ENCODE measurements at places on chromosomes 7 and 10.
A peak's percentile ranks its signal among the peaks of the same experiment; 100 is the strongest.

- DNase-seq, result no peak
Measured at GRCh38 chr7:90320418-90320800, 695 bp downstream of the FAM237B start.

- DNase-seq, result peak; percentile 84
Measured at GRCh38 chr7:150876817-150877526, 24.7 kb downstream of the AOC1 start.

- DNase-seq, result no peak
Measured at GRCh38 chr10:110141871-110142635, 65.4 kb upstream of the MXI1 start.

DNA sequence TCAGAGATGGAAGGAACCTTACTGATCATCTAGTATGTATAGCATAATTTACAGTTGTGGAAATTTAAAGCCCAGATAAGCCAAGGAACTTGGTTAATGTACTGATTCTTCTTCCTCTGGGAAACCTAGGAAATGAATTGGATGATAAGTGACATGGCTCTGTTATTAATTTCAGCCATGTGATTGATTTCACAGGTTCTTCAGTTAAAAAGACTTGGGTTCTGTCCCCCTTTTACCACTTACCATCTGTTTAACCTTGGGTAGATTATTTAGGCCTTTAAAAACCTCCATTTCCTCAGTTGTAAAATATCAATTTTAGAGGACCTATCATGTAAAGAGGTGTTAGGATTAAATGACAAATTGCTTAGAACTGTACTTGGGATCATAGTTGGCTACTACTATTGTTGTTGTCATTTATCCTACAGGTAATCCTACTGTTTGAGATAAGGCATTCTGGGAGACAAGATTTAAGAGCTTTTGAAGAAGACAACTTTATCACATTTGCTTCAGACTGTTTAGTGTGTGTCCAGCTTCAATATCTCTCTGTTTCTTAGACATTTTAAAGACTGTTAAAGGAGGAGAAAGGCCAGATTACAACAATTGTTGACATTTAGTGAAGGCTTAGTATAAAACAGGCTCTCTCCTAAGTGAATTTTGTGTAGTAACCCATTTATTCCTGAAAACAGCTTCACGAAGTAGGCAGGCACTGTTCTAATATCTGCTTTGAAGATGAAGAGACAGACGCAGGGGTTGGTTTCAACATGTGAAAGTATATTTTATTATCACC, 997.1 kb upstream of the C7orf33 start:
- no peak for DNase-seq

- DNase-seq, result no peak
Measured at GRCh38 chr7:68269405-68269804, 1272.8 kb downstream of the TYW1 start.

DNA sequence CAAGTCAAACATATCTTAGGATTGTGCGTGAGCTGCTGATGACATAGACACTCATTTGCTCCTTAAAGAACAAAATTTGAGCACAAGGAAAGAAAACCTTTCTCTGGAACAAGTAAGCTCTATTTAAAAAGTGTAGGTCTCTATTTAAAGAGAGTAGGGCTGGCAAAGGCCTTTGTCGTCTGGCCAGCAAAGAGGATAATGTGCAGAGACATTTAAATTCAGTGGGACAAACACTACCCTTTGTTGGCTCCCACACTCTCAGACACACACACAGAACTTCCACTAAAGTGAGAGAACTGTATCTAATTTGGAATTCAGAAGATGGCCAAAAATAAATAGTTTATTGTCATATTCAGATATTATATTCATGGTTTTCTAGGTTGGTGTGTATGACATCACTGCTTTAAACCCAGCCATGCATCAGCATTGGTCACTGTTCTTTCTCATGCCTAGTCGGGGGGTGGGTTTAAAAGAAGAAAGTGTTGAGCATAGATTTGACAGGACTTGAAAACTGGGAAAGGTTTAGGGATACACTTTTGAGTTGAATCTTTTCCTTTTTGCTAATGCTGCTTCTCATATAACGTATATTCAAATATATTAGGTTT, 49.5 kb upstream of the HDAC9 start:
- DNase-seq, result no peak

- DNase-seq, result no peak
Measured at GRCh38 chr10:44457259-44457658, 72.4 kb upstream of the CXCL12 start.

- peak; percentile 57 for DNase-seq
Measured at GRCh38 chr7:39826166-39826565, 123.9 kb upstream of the CDK13 start.

DNA sequence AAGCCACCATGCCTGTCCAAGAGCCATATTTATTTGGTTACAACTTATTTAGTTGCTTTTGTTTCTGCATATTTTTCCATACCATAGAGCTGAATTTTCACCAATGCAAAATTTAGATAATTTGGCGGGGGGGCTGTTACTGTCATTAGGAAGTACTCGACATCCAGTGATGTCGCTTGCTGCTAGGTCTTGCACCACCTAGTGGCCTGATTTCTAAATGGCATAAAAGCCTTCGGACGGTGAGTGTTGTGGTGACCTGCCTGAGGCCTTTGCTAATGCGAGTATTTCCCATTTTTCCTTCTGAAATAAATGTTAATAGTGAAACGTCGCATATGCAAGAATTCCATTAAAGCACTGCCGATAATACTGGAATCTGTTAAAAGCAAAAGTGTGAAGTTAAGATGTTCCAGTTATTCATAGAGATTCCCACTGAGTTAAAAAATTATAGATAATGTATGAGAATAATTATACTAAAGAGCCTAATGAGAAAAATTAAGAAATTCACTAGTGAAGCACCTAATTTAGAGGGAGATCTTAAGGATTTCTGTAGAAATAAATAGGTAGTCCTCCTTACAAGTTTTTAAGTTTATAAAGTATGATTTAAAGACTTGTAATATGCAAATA, 86.1 kb upstream of the DNAJB6 start:
- DNase-seq, result peak; percentile 65

GRCh38 chr10:123991611-123992570, 100.3 kb upstream of the CPXM2 start:
- DNase-seq, result no peak

DNA sequence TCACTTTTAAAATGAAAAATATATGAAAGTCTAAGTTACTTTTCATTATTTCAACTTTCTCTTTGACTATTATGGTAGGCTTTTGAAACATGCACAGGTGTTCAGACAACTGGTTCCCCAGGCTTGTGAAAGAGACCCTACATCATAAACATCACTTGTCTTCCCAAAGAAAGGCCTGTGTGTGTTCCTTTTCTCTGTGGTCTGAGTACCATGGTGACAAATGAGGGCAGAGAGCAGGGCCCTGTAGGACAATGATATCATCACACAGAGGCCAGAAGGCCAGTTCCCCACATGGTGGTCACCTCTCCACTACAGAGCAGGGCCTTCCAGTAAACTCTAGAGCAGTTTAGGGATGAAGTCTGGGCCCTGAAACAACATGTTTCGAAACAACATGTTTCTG, 288.8 kb downstream of the USP6NL start:
- DNase-seq, result no peak

- DNase-seq, result no peak
Measured at GRCh38 chr10:15420858-15421257, 49.8 kb upstream of the FAM171A1 start.

GRCh38 chr10:2908851-2909630, 158.3 kb upstream of the PFKP start:
- no peak for DNase-seq

DNA sequence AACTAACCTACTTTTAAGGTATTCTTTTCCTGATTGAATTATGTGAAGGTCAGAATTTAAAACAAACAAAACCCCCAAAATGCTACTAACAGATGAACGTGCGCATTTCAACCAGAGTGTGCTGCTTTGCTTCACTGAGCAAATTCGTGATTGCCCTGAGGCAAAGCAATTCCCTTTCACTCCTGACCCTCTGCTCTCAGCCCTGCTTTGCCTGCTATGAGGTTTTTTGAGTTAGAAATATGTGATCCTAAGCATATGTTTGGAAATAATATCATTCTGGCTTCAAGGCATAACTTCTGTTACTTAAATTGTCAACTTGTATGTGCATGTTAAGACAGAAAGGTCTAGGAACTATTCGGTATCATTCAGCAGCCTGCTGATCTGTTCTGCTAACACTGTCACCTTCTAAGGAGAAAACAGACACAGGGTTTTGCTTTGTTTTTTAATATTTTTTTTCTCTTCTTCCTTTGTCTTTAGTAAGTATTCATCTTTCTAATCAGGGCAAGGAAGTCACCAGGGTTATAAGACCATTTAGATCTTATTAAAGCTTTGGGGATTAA, 124.2 kb downstream of the GNAT3 start:
- no peak for DNase-seq

GRCh38 chr7:32574626-32575025, 79.3 kb downstream of the AVL9 start:
- DNase-seq, result no peak

GRCh38 chr10:119416855-119417254, 125.7 kb downstream of the RGS10 start:
- DNase-seq, result peak; percentile 72

GRCh38 chr7:34869057-34869456, 168.2 kb downstream of the DPY19L1 start:
- DNase-seq, result no peak

GRCh38 chr10:117736655-117737054, 194.1 kb downstream of the EMX2 start:
- DNase-seq, result no peak

DNA sequence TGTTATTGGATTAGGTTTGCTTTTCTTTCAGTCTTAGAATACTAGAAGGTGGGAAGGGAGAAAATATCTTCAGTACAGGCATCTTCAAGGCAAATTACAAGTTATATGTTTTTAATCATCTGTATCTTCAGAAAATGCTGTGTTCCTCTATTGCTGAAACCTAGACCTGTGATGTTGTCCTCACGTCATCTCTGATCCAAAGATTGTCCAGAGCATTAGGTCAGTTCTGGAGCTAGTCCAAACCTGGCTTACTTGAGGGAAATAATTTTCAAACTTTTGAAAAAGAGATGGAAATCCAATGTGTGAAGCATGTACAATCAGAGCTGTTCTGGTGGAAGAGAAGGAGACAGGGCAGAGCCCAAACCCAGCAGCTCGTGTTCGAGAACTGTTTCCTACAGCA, 217.3 kb downstream of the ZEB1 start:
- no peak for DNase-seq

DNA sequence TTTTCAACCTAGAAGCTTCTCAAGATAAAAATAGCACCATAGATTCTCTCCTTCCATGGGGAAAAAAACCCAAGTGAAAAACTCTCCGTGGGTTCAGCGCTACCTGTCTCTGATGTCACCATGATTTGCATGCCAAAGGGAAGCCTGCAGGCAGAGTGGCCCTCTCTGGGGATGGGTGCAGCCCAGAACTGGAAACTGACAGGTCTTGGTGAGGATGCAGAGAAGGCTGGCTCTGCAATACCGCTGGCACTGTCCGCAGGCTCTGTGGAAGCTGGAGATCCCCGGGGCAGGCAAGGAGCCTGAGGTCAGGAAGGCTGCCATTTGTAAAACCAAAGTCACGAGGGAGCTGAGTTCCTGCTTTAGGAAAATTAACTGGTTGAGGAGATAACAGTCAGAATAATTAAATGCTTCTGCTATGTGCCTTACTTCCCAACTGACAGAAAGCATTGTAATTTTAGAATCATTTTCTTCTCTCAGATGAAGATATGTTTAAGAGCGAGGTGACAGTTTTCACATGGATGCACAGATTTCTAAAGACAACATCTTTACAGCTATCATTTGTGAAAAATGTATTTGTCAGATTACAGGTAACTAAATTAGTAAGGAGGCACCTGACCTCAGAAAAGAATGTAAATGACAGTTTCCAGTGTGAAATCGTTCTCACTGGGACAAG, 731.5 kb upstream of the FZD8 start:
- DNase-seq, result no peak

DNA sequence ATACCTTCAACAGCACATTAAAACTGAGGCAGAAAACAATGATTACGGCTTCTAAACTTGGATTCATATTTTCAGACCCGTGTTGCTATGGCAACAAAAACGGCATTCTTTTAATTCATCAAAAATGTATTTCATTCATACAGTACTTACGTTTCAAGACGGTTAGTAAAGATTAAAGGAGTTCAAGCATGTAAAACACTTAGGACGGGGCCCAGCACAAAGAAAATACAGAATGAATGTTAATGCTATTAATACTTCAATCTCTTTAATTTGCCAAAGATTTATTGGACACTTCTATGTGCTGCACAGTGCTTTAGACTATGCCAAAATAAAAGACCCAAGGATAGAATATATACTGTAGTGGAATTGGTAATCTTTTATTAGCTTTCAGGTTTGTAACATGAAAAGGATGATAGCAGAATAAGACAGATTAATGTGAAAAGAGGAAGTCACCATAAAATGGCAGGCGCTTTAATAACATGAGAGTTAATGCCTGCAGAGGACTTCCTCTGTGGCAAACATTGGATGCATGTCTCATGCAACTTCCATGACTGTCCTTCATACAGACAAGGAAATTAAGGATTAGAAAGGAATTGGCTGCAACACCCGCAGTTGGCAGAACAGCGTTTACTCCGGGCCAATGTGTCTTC, 201.6 kb upstream of the KLF6 start:
- no peak for DNase-seq

- DNase-seq, result no peak
Measured at GRCh38 chr10:71045936-71046335, 157.6 kb upstream of the PCBD1 start.

Data from WERI-Rb-1 (cell line).